Activated T-cell treated with anti-CD3 and anti-CD28 coated beads, Interleukin-2, amount 50 U/mL, for 4 hours (primary cell): ENCODE measurements at places on chromosomes 4 and X.

DNA sequence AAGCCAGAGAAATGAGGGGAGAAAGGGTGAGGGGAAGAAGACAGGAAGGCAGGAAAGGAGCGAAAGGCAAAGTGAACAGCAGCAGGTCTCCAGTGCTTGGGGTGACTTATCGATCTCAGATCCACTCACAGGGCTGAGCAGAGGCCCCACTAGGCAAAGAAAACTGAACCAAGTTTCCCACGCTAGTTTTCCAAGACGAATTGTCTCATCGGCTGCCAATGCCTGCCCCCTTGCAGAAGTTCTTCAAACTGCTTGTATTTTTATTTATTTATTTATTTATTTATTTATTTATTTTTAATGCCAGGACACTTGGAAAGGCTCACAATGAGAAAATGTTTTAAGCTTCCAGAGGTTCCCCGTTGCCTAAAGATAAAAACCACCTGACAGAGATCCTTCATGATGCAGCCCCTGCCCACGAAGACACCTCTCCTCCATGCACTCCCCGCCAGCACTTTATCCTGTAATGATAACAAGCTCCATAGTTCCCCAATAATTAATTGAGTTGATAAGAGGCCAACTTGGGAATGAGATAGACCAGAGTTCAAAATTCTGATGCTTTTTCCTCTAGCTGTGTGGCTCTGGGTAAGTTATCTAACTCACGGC lies 43.2 kb downstream of the QDPR start:
- DNase-seq, result no peak

- no peak for DNase-seq
Measured at GRCh38 chrX:109274806-109275205, 207.1 kb downstream of the GUCY2F start.

GRCh38 chr4:26692014-26692726 lies 108.3 kb downstream of the TBC1D19 start:
- DNase-seq, result no peak

DNA sequence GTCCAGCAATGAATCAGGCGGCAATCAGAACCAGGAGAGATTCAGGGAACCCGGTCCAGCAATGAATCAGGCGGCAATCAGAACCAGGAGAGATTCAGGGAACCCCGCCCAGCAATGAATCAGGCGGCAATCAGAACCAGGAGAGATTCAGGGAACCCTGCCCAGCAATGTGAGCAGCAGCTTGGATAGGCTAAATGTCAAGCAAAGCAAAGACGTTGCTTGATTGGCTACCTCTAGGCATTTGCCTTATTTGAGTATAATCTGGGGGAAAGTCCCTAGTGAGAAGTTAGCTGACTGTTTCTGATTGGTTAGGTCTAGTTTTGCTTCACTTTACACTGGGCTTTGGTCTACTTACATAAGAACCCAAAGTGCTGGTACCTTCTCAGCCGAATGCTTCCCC lies 1212.2 kb upstream of the TENM3 start:
- DNase-seq, result no peak

- DNase-seq, result no peak
Measured at GRCh38 chr4:168734703-168735678, 238.1 kb downstream of the PALLD start.

DNA sequence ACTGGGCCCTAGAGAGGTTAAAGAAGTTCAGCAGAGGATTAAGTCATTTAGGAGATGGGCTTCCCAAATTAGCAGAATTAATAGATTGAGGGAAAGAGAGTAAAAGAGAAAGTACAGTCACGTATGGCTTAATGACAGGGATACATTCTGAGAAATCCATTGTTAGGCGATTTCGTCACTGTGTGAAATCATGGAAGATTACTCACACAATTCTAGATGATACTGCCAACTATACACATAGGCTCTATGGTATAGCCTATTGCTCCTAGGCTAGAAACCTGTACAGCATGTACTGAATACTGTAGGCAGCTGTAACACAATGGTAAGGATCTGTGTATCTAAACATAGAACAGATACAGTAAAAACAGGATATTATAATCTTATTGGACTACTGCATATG lies 180.6 kb downstream of the RNF150 start:
- DNase-seq, result no peak

- no peak for DNase-seq
Measured at GRCh38 chr4:14249226-14249625, 621.7 kb upstream of the BOD1L1 start.

- DNase-seq, result no peak
Measured at GRCh38 chr4:174388461-174389145, 104.9 kb downstream of the CEP44 start.

GRCh38 chr4:71081192-71081591 lies 87.7 kb downstream of the DCK start:
- DNase-seq, result no peak

- no peak for DNase-seq
Measured at GRCh38 chrX:56219700-56220099, 12.5 kb upstream of the KLF8 start.

DNA sequence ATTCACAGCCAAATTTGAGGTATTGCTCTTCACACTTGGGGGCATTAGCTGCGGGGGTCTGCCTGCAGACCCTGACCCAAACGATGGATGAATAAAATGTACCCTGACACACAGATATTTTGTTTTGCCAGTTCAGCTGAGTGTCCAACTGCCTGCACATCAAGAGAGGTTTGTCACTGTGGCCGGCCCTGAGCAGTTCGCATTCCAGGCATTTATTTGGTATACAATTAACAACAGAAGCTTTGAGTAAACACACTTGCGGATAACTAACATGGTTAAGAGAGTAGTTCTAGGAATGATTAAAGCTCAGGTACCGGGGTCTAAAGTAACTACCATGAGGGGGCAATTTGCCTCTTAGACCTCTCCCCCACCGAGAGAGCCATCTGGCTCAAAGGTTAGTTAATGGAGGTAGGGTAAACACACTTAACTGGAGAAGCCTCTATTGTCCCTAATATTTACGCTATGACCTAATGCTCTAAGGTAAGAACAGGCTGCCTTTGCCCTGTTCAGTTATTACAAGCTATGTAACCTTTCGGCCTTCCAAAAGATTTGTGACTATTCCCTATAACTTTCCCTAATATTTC lies 162.0 kb downstream of the SNCA start:
- no peak for DNase-seq

DNA sequence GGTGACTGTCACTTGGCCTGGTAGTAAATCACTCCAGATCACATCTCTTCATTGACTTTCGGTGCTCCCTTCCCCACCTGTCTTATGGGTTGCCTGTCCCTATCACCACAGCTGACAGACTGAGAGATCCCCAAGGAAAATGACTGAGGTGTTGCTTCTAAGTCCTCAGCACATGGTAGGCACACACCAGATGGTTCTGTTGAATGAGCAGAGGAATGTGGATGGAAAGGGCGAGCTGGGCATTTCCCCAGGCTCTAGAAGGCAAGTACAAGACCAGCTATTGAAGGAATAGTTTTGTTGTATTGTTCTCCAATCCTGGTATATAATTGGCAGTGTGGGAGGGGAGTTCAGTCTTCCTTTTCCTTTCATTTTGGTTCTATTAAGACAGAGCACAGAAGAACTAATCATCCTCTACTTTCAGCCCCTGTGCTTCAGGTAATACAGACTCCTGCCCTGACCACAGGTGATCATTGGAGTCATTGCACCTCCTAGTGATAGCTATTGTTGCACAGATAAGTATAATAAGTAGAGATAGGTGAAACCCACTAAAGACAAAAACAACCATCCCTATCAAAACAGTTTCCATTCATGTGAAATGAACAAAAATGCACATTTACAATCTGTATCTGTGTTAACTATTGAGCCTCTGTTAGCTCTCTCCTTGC lies 158.6 kb downstream of the TRAM1L1 start:
- DNase-seq, result no peak

GRCh38 chr4:26239801-26240200 lies 81.0 kb upstream of the RBPJ start:
- DNase-seq, result no peak

GRCh38 chr4:100087743-100088142 lies 102.5 kb downstream of the DDIT4L start:
- no peak for DNase-seq

- no peak for DNase-seq
Measured at GRCh38 chrX:19791562-19791961, 95.8 kb downstream of the SH3KBP1 start.

GRCh38 chr4:74375824-74376426 lies 11.0 kb downstream of the EREG start:
- DNase-seq, result no peak

DNA sequence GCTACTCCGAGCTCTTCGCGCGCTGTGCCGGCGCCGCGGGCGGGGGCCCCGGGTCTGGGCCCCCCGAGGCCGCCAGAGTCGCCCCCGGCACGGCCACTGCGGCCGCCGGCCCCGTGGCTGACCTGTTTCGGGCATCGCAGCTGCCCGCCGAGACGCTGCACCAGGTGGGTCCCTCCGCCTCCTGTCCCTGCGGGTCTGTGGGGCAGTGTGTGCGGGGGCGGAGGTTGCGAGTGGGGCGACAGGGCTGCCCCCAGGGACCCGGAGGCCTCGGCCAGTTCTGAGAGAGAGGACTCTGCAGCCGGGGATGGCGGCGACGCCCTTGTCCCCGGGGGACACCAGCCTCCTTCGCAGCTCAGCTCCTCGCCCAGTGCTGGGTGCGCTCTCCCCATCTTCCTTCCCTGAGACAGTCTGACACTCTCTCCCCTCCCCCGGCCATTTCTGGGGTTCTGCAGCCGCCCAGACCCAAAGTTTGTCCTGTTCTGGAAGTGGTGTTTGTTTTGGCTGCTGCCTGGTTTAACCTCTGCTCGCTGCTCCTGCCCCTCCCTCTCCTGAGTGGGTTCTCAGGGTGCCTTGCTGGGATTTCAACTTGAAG lies 609 bp downstream of the REPS2 start:
- DNase-seq, result no peak

- DNase-seq, result no peak
Measured at GRCh38 chr4:80619070-80619674, 283.6 kb downstream of the CFAP299 start.

- DNase-seq, result no peak
Measured at GRCh38 chrX:7500386-7500785, 342.6 kb upstream of the VCX start.

DNA sequence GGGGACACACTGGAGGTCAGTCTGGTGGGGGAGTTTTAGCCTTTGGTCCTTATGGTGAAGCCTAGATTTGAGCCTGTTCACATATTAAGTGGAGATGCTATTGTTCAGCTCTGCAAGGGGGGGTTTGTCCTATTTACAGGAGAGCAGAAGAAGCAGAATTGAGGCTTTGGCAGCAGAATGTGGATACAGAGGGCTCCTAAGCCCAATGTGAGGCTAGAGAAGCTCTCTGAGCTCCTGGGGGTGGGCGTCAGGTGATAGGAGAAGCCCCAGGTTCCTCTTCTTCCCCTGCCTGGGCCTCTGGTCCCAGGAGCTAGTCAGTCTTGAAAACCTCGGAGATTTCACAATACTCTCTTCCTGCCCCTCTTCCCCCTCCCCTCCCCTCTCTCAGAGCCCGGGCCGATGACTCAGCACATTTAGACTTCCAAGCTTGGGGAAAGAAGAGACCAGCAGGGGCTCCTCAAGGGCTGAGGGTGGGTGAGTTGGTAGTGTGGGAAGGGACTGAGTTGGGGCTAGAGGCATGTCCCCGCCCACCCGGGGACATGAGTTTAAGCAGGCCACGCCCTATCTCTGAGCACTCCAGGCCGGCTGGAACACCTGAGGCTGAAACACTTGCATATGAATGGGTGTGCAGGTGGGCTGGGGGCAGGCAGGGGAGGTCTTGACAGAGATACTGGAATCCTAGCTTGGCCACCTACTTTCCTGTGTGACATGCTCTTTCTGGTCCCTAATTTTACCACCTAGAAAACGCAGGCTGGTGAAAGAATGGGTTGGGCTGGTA lies 3.4 kb downstream of the TFE3 start:
- DNase-seq, result peak; percentile 42

DNA sequence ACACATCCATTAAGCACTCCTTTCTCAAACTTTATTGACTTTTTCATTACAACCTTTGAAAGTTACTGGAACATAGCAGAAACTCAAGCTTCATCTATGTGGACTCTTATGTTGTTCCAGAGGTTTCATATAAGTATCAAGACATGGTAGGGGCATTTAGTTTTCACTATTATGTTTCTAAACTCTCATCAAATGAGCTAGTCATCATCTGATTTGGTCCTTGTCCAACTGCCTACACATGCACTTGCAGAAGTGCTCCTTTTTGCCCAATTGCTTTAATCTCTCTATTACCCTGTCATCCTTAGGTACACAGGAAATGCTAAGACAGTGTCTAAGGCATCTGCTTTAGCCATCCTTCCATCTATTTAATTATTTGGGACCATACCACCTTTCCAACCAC lies 42.2 kb upstream of the EPGN start:
- DNase-seq, result no peak

- no peak for DNase-seq
Measured at GRCh38 chr4:74772106-74772505, 22.2 kb downstream of the BTC start.

GRCh38 chr4:154854362-154854761 lies 73.3 kb downstream of the RBM46 start:
- no peak for DNase-seq

DNA sequence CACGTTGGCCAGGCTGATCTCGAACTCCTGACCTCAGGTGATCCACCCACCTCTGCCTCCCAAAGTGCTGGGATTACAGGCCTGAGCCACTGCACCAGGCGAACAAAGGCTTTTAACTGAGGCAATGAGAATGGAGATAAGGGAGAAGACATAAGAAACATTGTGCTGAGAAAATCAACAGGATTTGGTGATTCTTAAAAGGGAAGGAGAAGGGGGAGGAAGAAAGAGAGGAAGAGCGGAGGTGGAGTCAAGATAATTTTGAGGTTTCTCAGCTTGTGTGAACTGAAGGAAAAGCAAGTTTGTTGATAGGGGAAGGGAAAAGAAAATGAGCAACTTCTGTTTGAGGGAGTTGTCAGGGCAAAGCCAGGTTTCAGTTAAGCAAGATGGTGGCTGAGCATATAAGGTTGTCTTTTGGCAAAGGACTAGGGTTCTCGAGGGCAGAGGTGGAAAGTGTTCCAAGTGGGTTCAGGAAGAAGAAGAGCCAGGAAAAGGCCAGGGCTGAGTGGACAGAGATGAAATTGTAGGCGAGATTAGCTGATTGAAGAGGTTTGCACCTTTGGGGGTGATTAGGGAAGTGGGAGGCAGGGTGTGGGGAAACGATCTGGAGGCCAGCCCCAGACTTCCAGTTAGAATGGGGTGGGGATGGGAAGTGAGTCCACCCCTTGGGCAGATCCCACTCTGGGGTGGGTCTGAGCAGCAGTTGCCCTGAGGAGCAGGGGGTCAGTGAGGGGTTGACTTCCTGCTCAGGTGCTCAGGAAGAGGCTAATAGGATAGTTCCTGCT lies 7.8 kb downstream of the DOCK11 start:
- DNase-seq, result no peak

- no peak for DNase-seq
Measured at GRCh38 chr4:48261281-48261680, 8.4 kb downstream of the TEC start.

DNA sequence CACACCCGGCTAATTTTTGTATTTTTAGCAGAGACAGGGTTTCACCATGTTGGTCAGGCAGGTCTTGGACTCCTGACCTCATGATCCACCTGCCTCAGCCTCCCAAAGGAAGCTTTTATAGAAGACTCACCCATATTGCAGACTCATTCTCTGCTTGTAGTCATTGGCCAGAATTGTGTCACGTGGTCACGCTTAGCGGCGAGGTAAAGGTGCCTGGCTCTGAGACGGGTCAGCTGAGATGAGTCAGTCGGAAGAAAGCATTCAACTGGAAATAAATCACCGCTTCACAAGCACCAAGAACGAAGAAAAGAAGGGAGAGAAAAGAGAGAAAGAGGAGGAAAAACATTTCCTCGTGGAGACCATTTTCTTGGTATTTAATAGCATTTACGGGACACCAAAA lies 218.8 kb upstream of the NOCT start:
- no peak for DNase-seq
